ENCODE measurements at places on chromosomes 6 and 20.
A peak's percentile ranks its signal among the peaks of the same experiment; 100 is the strongest.

DNA sequence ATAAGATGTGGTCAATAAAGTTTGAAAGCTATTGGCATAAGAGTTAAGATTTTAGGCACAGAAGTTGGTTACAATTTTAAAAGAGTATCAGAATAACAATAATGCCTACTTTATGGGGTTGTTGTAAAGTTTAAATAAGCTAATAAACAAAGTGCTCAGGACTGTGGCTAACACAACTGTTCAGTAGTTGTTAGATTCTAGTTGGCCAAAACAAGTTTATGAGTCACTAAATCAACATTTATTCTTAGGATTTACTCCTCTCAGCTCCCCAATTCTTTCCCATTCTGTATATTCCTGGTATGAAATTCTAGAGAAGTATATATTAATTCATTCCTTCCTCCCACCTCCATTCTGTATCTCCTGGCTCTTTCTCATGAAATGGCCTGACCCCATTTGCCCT lies 14.5 kb downstream of the RMND1 start:
- no peak for DNase-seq

- DNase-seq = no peak
Measured at GRCh38 chr6:167467793-167468431, 143.0 kb downstream of the TTLL2 start.

GRCh38 chr6:169452117-169452868 lies 198.6 kb upstream of the THBS2 start:
- DNase-seq = peak; percentile 39

DNA sequence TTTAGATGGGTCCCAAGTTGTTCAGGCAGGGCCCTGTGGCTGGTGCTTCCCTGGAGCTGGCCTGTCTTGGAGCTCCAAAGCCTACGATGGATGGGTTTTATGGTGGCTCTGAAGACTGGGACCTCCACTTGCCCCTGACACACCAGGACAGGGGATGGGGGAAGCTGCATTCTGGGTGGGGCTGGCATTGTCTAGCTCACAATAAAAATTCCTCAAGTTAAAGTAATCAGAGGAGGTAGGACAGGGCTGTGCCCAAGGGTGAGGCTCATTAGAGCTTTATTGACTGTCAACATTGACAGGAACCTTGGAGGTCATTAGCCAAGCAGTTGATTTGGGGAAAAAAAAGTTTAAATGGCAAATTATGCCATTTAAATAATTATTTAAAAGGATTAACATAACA lies 35.7 kb downstream of the TFAP2C start:
- no peak for DNase-seq

- no peak for DNase-seq
Measured at GRCh38 chr20:48794360-48794759, 33.4 kb downstream of the PREX1 start.

GRCh38 chr6:130959951-130960350 lies 103.1 kb downstream of the EPB41L2 start:
- no peak for DNase-seq

DNA sequence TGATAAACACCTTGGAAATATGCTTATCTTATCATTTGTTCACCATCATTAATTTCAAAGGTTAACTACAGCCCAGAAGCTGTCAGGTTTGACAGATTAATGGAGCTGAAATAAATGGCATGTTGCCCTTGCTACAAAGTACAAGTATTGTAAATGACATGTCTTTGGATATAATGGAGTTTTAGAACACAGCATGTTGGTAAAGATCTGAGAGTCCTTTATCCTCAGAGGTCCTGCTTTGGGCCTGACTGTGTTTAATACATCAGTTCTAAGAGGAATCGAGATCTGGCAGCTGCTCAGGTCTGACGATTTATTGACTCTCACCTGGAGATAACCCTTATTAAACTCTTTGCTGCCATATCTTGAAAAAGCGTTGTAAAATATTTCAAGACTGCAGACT lies 222.7 kb upstream of the OPRM1 start:
- DNase-seq = peak; percentile 66

DNA sequence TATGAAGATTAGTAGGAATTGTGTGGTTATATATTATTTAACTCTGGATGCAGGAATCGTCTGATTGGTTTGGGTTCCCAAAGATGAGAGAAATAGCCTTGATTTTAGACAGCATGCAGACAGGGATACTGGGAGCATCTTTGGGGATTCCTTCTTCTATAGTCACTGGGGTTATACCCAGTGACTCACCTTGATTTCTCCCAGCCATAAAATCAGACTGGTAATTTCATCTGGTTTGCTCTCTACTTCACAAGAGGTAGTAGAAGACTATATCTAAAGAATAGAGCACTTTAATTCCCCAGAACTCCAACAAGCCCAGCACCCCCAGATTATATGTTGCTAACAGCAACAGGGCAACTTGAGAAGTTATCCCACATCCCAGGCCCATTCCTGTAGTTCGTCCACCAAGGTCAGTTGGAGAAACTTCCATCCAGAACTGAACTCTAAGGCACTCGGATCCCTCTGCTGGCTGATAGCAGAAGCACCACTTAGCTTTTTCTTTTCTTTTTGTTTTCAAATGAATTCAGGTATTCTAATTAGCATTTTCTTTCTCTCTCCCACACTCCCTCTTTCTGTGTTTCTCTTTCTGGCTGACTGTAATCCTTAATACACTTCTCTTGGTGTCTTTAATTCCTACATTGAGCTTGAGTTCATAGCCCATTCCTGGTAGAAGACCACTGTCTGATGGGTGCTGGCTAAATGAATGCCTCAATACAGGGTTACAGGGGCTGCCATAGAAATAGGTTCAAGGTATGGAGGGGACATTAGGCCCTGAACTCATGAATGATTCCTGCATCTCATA lies 20.4 kb upstream of the EFHC1 start:
- peak; percentile 52 for DNase-seq

DNA sequence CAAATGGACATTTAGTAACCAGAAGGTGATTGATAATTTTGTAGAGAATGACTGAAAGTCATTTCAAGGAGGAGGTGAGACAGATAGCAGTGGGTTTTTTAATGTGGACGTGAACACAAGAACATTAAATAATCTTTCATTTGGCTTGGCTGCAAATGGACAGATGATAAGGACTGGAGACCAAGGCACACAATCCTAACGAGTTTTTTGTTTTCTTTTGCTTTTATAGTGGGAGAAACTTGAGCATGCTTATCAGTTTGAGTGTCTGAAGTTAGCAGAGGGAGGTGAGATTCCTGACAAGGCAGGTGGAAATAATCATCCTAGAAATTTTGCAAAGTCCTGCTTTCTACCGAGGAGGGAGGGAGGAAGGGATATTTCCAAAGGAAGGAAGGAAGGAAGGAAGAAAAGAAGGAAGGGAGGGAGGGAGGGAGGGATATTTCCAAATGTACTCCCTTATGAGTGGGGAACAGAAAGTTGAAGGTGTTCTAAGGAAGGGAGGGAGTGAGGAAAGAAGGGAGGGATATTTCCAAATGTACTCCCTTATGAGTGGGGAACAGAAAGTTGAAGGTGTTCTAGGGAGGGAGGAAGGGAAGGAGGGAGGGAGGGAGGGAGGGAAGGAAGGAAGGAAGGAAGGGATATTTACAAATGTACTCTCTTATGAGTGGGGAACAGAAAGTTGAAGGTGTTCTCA lies 63.1 kb downstream of the RNF217 start:
- DNase-seq = no peak
